ENCODE measurements at places on chromosomes 1 and 21.

- DNase-seq = no peak
Measured at GRCh38 chr1:43194509-43194908, 22.4 kb downstream of the CFAP57 start.

DNA sequence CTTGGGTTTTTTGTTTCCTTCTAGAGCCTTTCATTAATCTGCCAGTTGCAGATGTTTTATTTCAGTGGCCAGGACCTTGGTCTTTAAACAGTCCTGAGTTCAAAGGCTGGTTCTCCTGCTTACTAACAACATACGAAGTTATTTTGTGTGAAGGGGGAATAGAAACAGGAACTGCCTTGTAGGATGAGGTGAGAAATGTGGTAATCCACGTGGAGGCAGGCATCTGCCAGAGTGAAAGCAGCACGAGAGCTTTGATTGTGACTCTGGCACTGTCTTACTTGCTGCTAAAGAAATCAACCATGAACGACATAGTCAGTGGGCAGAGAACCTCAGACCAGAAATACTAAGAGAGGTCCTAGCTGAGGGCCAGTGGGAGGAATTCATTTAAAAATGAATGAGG, 30.4 kb downstream of the TMEM63A start:
- DNase-seq = no peak

DNA sequence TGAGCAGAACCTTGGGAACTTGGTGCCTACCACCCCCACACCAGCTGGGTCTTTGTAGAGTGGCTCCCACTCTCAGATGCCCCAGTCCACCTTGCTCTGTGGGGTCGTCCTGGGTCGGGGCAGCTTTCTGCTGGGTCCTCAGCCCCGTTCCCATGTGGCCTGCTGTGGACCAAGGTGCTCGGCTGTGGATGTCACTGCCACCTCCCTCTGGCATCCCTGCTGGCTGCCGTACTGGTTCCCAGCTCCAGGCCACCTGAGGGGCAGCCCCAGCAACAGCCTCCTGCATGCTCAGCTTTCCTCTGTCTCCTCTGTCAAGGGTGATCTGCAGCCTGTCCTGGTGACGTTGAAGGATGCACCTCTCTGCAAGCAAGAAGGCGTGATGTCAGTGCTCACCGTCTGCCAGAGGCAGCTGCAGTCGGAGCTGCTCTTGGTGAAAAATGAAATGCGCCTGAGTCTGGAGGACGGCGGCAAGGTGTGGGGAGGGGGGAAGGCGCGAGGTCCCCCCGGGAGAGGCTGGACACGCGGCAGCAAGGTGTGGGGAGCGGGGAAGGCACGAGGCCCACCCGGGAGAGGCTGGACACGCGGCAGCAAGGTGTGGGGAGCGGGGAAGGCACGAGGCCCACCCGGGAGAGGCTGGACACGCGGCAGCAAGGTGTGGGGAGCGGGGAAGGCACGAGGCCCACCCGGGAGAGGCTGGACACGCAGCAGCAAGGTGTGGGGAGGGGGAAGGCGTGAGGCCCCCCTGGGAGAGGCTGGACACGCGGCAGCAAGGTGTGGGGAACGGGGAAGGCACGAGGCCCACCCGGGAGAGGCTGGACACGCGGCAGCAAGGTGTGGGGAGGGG, 45.9 kb upstream of the DIP2A start:
- DNase-seq = no peak

- DNase-seq = peak; percentile 82
Measured at GRCh38 chr1:2300851-2301606, 72.9 kb downstream of the SKI start.

DNA sequence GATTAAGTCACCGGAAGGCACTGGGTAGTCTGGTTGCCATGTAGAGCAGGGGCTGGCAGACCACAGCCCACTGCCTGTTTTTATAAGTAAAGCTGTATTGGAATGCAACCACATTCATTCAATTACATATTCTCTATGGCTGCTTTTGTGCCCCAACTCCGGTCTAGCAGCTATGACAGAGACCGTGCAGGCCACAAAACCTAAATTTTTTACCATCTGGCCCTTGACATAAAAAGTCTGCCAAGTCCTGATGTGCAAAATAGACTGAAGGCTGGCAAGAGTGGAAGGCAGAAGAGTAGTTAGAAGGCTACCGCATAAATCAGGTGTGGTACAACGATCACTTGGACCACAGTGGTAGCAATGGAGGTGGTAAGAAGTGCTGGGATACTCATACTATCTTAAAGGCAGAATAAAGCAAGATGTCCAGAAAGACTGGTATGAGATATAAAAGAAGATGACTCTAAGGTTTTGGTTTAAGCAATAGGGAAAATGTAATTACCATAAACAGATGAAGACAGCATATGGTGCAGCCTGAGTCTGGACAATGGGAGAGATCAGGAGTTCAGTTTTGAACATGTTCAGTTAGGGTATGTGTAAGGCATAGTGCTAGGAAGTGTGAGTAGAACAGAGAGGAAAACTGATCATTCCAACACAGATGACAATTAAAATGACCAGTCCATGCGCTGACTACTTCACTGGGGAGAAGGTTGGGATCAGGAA, 37.2 kb downstream of the EGLN1 start:
- DNase-seq = no peak

DNA sequence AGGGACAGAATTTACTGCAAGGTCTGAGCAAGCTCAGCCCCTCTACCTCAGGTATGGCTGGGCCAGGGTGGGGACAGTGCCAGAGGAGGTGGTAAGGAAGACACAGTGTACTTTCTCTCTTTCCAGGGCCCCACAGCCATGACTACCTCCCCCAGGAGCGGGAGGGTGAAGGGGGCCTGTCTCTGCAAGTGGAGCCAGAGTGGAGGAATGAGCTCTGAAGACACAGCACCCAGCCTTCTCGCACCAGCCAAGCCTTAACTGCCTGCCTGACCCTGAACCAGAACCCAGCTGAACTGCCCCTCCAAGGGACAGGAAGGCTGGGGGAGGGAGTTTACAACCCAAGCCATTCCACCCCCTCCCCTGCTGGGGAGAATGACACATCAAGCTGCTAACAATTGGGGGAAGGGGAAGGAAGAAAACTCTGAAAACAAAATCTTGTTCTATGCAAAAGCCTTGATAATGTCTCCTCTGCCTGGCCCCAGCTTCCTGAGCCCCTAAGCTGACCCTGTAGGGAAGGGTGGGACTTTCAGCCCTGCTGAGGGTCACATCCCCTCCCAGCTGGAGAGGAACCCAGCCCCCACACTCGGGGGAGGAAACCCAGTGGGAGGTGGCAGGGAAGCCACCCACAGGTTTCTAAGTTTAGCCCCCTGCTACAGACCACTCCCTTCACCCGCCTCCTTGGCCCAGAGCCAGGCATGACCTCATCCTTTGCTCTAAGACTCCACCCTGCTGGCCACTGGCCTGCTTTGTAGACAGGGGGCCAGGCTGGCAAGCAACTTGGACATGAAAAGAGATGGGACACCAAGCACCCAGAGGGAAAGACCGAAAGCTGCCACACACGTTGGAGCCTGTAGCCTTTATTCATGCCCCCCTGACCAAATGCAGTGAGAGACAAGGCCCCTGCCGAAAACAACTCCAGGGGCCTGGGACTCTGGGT, 6.4 kb downstream of the RHOC start:
- peak; percentile 40 for DNase-seq

GRCh38 chr1:215710036-215710898, 143.2 kb downstream of the KCTD3 start:
- no peak for DNase-seq

GRCh38 chr1:193120604-193121166, 1.1 kb upstream of the CDC73 start:
- no peak for DNase-seq

DNA sequence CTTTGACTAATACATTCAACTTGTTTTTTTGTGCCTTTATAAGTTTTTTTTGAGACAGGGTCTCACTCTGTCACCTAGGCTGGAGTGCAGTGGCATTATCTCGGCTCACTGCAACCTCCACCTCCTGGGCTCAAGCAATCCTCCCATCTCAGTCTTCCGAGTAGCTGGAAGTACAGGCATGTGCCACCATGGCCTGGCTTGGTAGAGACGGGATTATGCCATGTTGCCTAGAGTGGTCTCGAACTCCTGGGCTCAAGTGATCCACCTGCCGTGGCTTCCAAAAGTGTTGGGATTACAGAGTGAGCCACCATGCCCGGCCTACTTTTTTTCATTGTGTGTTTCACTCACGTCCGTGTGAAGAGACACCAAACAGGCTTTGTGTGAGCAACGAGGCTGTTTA, 202.7 kb downstream of the DISC1 start:
- no peak for DNase-seq

- DNase-seq = no peak
Measured at GRCh38 chr1:62912028-62912638, 128.2 kb downstream of the ATG4C start.

- DNase-seq = no peak
Measured at GRCh38 chr1:43711049-43711448, 3.7 kb downstream of the ST3GAL3 start.

- DNase-seq = no peak
Measured at GRCh38 chr1:246959944-246960693, 28.4 kb upstream of the AHCTF1 start.

- DNase-seq = no peak
Measured at GRCh38 chr1:33615546-33615945, 143.1 kb downstream of the ZSCAN20 start.

GRCh38 chr21:25647647-25648046, 8.6 kb downstream of the JAM2 start:
- DNase-seq = no peak

- no peak for DNase-seq
Measured at GRCh38 chr1:225813214-225813964, 3.5 kb downstream of the EPHX1 start.

GRCh38 chr1:151311589-151312331, 15.5 kb downstream of the PI4KB start:
- peak; percentile 45 for DNase-seq

GRCh38 chr1:47650611-47651010, 212.8 kb downstream of the FOXD2 start:
- DNase-seq = no peak

GRCh38 chr1:33902486-33903209, 38.8 kb downstream of the HMGB4 start:
- no peak for DNase-seq

GRCh38 chr21:15061747-15062605, 2.8 kb downstream of the NRIP1 start:
- no peak for DNase-seq

DNA sequence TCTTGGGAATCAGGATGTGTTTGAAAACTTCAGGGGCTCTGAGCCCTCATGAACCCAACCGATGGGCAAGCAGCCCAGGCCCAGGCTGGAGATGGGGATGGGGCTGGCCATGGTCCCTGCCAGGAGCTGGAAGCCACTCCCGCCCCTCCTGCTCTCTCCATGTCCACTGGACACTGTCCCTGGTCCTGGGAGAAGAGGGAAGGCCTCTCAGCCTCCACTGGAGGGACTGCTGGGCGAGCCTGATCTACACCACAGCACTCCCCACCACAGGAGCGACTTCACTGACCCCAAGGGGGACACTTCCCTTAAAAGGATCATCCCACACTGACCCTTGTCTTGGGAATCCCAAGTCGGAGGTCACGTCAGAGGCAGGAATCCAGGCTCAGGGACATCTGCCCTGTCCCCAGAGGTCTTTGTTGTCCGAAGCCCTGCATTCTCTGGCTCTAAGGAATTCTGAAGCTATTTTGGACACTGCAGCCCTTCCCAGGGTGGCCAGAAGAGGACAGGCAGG, 16.9 kb upstream of the COL18A1 start:
- DNase-seq = no peak

- no peak for DNase-seq
Measured at GRCh38 chr1:231036416-231036815, 3.6 kb downstream of the FAM89A start.

- DNase-seq = no peak
Measured at GRCh38 chr1:26913389-26913753, 404 bp downstream of the NR0B2 start.

DNA sequence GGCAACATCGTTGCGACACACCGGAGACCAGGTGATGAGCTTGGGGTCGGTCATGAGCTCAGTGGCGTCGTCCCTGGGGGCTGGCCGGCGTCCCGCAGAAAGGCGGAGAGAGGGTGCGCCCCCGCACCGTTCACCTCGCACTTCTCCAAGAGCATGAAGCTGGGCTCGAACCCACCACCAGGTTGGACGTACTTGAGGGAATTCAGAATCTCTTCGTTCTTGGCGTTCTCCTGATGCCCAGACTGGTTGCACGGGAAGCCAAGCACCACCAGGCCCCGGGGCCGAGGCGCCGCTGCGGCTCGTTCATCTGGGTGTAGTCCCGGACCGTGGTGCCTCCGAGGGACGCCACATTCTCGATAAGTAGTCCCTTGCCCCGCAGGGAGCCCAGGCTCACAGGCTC, 176.6 kb upstream of the ADAMTS5 start:
- DNase-seq = no peak

GRCh38 chr1:169689395-169689794, 22.0 kb downstream of the SELL start:
- no peak for DNase-seq

GRCh38 chr1:108152782-108153222, 47.3 kb downstream of the SLC25A24 start:
- no peak for DNase-seq

DNA sequence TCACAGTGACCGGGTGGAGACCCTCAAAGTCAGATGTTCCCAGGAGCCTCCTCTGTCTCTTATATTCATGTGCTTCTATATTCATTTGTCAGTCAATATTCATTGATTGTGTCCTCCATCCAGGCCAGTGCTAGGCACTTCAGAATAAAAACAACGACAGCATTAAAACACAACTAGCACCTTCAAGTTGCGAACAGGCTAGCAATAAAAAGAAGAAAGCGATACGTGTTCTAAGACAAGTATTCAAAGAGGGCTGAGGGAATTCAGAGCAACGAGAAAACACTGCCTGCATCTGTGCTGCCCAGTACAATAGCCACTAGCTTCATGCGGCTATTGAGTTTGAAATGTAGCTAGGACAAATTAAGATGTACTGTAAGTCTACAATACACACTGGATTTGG, 138.0 kb downstream of the PLXNA2 start:
- DNase-seq = no peak

DNA sequence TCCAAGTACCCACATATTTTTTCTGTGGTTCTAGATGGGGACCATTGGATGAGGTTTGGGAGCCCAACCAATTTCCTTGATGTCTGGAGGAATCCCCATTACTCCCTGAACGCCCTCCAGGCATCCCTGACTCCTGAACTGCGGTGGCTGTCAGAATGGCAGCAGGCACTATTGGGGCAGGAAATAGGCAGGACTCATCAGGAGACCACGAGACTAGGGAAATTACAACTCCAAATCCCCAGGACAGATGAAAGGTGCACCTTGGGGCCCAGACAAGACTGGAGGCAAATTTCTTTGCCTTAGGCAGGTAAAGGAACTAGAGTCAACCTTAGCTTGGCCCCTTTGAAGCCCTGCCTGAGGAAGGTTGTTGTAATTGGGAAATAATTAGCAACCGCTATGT, 1.1 kb downstream of the CGN start:
- DNase-seq = no peak

DNA sequence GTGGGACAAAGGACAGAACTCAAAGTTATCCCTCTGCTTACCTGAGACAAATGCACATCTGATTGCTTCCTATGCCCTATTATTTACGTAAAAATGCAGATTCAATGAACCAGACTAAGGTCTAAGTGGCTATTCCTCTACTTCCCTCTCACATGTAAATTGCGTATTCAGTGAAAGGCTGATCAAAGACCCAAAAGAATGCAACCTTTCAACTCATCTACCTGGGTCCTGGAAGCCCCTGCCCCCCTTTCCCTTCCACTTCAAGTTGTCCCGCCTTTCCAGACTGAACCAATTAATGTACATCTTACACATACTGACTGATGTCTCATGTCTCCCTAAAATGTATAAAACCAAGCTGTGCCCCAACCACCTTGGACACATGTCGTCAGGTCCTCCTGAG, 14.6 kb downstream of the SSX2IP start:
- DNase-seq = no peak

GRCh38 chr1:72734415-72734814, 452.1 kb upstream of the NEGR1 start:
- DNase-seq = no peak

GRCh38 chr1:109931911-109932636, 21.4 kb downstream of the CSF1 start:
- DNase-seq = no peak

Measured in stimulated activated CD8-positive, alpha-beta memory T cell treated with anti-CD3 and anti-CD28 coated beads, Interleukin-15, amount 100 ng/mL, for 1 hour (primary cell).